ENCODE measurements at places on chromosomes 12 and 14.

DNA sequence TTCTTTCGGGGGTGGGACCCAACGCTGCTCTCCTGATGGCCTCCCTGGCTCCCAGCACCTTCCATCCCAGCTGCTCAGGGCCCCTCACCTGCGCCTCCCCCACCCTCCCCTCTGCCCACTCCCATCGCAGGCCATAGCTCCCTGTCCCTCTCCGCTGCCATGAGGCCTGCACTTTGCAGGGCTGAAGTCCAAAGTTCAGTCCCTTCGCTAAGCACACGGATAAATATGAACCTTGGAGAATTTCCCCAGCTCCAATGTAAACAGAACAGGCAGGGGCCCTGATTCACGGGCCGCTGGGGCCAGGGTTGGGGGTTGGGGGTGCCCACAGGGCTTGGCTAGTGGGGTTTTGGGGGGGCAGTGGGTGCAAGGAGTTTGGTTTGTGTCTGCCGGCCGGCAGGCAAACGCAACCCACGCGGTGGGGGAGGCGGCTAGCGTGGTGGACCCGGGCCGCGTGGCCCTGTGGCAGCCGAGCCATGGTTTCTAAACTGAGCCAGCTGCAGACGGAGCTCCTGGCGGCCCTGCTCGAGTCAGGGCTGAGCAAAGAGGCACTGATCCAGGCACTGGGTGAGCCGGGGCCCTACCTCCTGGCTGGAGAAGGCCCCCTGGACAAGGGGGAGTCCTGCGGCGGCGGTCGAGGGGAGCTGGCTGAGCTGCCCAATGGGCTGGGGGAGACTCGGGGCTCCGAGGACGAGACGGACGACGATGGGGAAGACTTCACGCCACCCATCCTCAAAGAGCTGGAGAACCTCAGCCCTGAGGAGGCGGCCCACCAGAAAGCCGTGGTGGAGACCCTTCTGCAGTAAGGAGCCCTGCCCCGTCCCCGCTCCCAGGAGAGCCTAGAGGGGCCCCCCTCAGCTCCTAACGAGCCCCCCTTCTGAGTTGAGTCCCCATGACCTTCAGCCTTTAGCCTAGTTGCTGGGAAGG lies at the start of gene HNF1A:
TSS of gene HNF1A (plus strand) at position 248 of the 924 bp plus-strand sequence. CDS start at position 474, 226 bp downstream.
- DNase-seq, result no peak

DNA sequence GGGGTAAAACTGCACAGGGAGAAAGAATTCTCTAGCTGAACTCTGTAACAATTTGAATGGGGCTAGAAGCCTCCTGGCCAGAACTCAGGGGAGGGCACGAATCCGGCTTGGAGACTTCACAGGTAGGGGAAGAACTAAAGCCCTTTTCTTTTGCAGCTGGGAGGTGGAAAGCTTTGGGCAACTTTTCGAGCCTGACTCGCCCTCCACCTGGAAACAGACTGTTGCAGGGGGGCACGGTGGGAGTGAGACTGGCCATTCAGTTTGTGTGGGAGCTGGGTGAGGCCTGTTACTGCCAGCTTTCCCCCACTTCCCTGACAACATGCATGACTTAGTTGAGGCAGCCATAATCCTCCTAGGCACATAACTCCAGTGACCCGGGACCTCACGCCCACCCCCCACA lies 135.8 kb downstream of the PLCZ1 start:
- no peak for DNase-seq

DNA sequence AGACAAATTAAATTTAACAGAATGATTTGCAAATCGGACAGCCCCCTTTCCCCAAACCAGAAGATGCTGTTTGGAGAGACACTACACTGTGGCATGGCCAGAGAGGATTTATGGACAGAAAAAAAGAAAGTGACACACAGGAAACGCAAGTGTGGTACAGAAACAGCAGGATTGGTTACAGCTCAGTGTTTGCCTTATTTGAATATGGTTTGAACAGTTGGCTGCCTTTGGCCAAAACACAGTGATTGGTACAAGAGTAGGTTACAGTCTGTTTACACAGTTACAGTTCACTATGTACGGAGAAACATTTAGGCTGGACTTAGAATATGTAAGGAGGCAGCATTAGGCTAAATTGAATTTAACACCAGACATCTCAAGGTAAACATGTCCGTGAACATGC lies 335.3 kb downstream of the NPAS3 start:
- no peak for DNase-seq

DNA sequence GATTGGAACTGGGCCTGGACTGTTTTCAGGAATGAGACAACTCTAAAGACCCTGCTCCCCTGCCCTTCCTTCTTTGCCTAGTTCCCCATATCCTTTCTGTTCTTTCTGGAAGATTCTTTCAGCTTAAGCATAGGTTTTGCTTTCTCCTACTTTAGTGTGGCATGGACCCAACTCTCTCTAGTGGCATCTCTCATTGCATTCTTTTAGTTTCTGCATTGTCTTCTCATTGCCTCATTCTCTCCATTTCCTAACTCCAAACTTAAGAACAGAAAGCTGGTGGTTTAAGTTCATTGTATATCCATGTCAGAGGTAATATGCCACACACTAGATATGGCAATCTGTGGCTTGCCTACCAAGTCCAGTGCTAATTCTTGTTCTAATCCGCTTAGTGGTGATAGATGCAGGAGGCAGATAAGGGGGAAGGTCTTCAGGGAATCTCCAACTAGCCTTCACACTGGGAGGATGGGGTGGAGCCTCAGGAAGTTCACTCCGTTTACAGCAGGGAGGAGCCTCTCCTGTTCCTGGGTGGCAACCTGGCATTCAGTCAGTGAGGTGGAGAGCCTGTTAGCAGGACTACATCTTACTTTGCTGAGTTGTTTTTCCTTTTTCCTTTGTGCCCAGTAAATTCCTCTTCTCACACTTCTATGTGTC lies 165.1 kb upstream of the LMNTD1 start:
- no peak for DNase-seq

GRCh38 chr12:90106568-90106967 lies 397.9 kb upstream of the ATP2B1 start:
- no peak for DNase-seq

GRCh38 chr12:110010853-110011723 lies 11.9 kb downstream of the ANKRD13A start:
- peak; percentile 29 for DNase-seq

GRCh38 chr14:94321421-94322271 lies 1.5 kb downstream of the SERPINA6 start:
- no peak for DNase-seq

GRCh38 chr12:12376646-12377448 lies 20.0 kb downstream of the BORCS5 start:
- DNase-seq, result peak; percentile 84

DNA sequence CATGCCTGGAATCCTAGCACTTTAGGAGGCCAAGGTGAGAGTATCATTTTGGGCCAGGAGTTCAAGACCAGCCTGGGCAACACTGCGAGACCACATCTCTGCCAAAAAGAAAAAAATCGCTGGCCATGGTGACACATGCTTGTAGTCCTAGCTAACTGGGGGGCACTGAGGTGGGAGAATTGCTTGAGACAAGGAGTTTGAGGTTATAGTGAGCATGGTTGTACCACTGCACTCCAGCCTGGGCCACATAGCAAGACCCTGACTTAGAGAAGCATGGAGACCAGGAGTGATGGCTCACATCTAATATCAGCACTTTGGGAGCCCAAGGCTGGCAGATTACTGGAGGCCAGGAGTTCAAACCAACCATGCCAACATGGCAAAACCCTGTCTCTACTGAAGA lies 9.2 kb downstream of the PTGES3 start:
- DNase-seq, result no peak

- DNase-seq, result no peak
Measured at GRCh38 chr14:40855343-40855742, 751.3 kb upstream of the LRFN5 start.
